Chondrocyte (in vitro differentiated cells): ENCODE measurements at places on chromosomes 7 and 10. TPM values are rescaled to one million over a fixed set of nuclear protein-coding genes. Genes with fewer than 3 reads are reported as not detected.

Gene FAM25G
- total RNA-seq = not detected in 3 replicates

Gene RET
- total RNA-seq = 0.12 to 0.18 TPM in 2 of 3 replicates, not detected in the other

Gene NAMPT
- total RNA-seq = 24.2 to 30.4 TPM (median 27.5 TPM) in 3 replicates

Gene HABP2
- total RNA-seq = not detected in 3 replicates

Gene FKBP6
- not detected in 3 replicates for total RNA-seq

Gene TWNK
- total RNA-seq = 4.8 to 6.6 TPM (median 5.4 TPM) in 3 replicates

Gene H2BK1
- not detected in 3 replicates for total RNA-seq

Gene PRSS37
- not detected in 3 replicates for total RNA-seq

DNA sequence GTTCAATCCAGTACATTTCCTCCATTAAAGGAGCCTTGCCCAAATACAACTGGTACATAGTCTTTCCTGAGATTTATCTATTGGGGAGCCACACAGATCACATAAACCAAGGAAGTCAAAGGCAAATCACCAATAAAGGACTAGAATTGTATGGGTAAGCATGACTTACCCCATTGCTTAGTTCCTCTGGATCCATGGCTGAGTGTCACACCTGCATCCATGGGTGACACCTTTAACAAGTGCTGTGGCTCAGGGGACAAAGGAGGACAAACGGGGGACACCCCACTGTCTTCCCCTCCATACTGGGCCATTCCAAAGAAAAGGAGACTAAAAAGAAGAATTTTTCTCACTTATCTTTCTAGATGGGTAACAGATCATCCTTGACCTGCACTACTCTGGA, 30.4 kb downstream of the ZNF92 start:
- H3K4me3 ChIP-seq = no peak overlapping the region
- H3K4me1 ChIP-seq = no peaks in the 10 kb centered on the region
- H3K27ac ChIP-seq = no peak overlapping the region
- H3K36me3 ChIP-seq = peaks cover 28% of the 10 kb centered on the region

DNA sequence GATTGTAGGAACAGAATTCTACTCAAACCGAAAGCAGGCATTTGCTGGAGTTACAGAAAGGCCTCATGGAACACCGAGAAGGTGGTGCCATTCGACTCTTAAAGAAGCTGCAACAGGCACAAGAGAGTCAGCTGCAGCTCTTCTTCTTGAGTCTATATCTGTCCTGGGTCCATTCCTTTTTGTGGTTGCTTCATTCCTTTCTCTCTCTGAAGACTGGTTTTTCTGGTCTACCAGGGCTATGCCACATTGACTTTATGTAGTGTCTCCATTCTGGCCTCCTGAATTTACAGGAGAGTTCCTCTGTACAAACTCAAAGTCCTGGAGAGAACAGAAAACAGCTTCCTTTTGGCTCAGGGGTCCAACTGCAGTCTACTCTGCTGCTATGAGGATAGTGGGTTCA, 132.8 kb downstream of the CFTR start:
- DNase-seq = no peak
- no peaks in the 10 kb centered on the region for H3K36me3 ChIP-seq

DNA sequence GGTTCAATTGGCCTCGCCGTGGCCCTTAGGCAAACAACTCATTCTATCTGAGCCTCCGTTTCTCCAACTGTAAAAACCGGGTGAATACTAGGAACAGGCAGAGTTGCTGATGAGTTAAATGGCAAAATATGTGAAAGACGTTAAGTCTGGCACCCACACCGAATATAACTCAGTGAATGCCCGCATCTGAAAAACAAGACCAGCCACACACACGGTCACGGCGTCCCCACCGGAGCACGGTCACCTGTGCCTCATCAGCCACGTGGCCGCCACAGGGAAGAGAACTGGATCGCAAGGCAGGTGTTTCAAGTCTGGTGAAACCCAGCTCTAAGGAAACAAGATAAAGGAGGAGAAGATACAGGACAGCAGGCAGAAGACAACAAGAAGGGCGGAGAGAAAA, 20.4 kb downstream of the PRKAG2 start:
- no peaks in the 10 kb centered on the region for H3K36me3 ChIP-seq
- H3K4me3 ChIP-seq = no peak overlapping the region
- H3K4me1 ChIP-seq = no peaks in the 10 kb centered on the region
- peaks cover 30% of the 10 kb centered on the region for H3K27me3 ChIP-seq
- peak; percentile 38 for DNase-seq
- no peak overlapping the region for H3K27ac ChIP-seq

GRCh38 chr10:116708391-116708821, 34.0 kb downstream of the HSPA12A start:
- H3K36me3 ChIP-seq = no peaks in the 10 kb centered on the region
- no peak for DNase-seq
- peaks cover 13% of the 10 kb centered on the region for H3K4me1 ChIP-seq
- H3K27ac ChIP-seq = no peak overlapping the region
- H3K27me3 ChIP-seq = no peaks in the 10 kb centered on the region
- no peak overlapping the region for H3K4me3 ChIP-seq

- peaks cover 4% of the 10 kb centered on the region for H3K36me3 ChIP-seq
- no peaks in the 10 kb centered on the region for H3K4me1 ChIP-seq
- no peak overlapping the region for H3K27ac ChIP-seq
- DNase-seq = no peak
- H3K4me3 ChIP-seq = no peak overlapping the region
- H3K27me3 ChIP-seq = no peaks in the 10 kb centered on the region
These were observed 18.0 kb downstream of the CNNM2 start for GRCh38 chr10:102935939-102936605.

DNA sequence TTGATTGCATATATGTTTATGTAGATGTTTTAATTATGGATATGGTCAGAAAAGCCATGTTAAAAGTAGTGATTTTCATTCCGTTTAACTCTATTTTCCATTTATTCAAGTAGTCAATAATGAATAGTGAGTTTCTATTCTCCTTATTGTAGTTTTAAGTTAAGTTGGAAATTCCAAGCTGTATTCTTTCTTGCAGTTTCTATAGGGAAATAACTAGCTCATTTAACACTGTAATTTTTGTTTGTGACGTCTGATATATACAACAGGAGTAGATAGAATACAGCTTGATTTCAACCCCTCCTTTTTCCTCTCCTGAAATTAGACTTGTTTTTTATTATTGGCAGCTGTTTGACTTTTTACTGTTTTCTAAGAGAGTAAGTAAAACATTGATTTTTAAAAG, 47.2 kb downstream of the SLK start:
- no peaks in the 10 kb centered on the region for H3K27me3 ChIP-seq
- H3K36me3 ChIP-seq = peaks cover 8% of the 10 kb centered on the region
- no peak for DNase-seq
- no peak overlapping the region for H3K27ac ChIP-seq
- no peak overlapping the region for H3K4me3 ChIP-seq

- DNase-seq = no peak
- no peak overlapping the region for H3K4me3 ChIP-seq
- H3K36me3 ChIP-seq = peaks cover 52% of the 10 kb centered on the region
- no peaks in the 10 kb centered on the region for H3K27me3 ChIP-seq
- peaks cover 43% of the 10 kb centered on the region for H3K4me1 ChIP-seq
These were observed 8.5 kb downstream of the CALHM2 start for GRCh38 chr10:103443475-103444185.

- no peaks in the 10 kb centered on the region for H3K27me3 ChIP-seq
- peaks cover 1% of the 10 kb centered on the region for H3K36me3 ChIP-seq
- no peak overlapping the region for H3K4me3 ChIP-seq
- H3K4me1 ChIP-seq = peaks cover 3% of the 10 kb centered on the region
- no peak for DNase-seq
These were observed 224.3 kb downstream of the PARD3 start for GRCh38 chr10:34590793-34591192.

GRCh38 chr10:77494327-77494726, 143.3 kb downstream of the KCNMA1 start:
- no peak overlapping the region for H3K27ac ChIP-seq
- no peaks in the 10 kb centered on the region for H3K27me3 ChIP-seq
- peaks cover 41% of the 10 kb centered on the region for H3K4me1 ChIP-seq
- H3K36me3 ChIP-seq = no peaks in the 10 kb centered on the region
- no peak overlapping the region for H3K4me3 ChIP-seq

GRCh38 chr7:90613088-90613498, 17.0 kb downstream of the CDK14 start:
- no peaks in the 10 kb centered on the region for H3K27me3 ChIP-seq
- H3K4me1 ChIP-seq = peaks cover 20% of the 10 kb centered on the region

DNA sequence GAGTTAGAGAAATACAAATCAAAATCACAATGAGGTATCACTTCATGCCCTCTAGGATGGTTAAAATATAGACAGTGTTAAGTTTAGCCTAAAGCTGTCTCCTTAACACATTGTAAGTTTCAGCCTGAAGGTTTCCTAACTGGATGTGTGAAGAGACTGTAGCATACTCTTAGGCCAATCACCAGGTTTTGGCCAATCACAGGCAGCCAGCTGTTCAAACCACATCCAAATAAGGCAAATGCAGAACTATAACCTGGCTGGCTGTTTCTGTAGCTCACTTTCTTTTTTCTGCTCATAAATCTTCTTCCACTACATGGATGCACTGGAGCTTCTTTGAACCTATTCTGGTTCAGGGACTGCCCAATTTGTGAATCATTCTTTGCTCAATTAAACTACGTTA, 19.7 kb downstream of the ESYT2 start:
- DNase-seq = no peak
- no peak overlapping the region for H3K27ac ChIP-seq

- no peaks in the 10 kb centered on the region for H3K27me3 ChIP-seq
- H3K4me1 ChIP-seq = no peaks in the 10 kb centered on the region
- no peak overlapping the region for H3K27ac ChIP-seq
- DNase-seq = no peak
These were observed 18.7 kb downstream of the FAM25A start for GRCh38 chr10:87038786-87039185.

- H3K4me3 ChIP-seq = no peak overlapping the region
- H3K27ac ChIP-seq = no peak overlapping the region
- H3K27me3 ChIP-seq = peaks cover 4% of the 10 kb centered on the region
- DNase-seq = no peak
- H3K36me3 ChIP-seq = no peaks in the 10 kb centered on the region
- no peaks in the 10 kb centered on the region for H3K4me1 ChIP-seq
These were observed 190.2 kb upstream of the HPS1 start for GRCh38 chr10:98636921-98637329.

- no peaks in the 10 kb centered on the region for H3K27me3 ChIP-seq
- H3K36me3 ChIP-seq = peaks cover 12% of the 10 kb centered on the region
- peaks cover 29% of the 10 kb centered on the region for H3K4me1 ChIP-seq
- H3K4me3 ChIP-seq = no peak overlapping the region
- no peak for DNase-seq
These were observed 1.9 kb upstream of the NDUFB2 start for GRCh38 chr7:140694592-140694991.

DNA sequence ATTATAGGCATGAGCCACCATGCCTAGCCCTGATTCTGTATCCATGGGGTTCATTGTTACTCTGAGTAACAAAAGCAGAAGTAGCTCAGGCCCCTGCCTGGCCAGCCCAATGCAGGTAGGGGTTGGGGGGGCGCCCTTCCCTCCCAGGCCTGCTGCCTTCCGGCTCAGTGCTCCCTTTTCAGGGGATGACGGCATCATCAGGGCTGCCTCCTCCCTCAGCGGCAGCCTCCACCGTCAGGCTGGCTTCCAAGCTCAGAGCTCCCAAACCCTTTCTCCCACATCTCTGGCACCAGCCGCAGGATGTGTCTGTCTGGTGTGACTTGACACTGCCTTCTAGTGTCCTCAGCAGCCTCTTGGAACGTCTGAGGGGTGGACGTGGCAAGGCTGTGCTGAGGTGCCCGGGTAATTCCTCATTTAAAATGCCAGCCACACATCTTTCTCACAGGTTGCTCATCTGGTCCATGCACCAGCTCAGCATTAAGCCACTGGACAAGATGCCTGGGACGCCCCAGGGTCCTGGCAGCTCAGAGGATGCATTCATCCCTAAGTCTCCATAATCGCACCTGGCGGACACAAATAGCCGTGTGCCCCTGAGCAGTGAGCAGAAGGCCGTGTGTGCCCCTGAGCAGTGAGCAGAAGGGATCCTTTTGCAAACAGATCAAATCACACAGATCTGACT, 38.2 kb downstream of the PAPOLB start:
- no peak overlapping the region for H3K4me3 ChIP-seq
- no peaks in the 10 kb centered on the region for H3K27me3 ChIP-seq
- H3K27ac ChIP-seq = no peak overlapping the region
- H3K36me3 ChIP-seq = no peaks in the 10 kb centered on the region
- H3K4me1 ChIP-seq = peaks cover 4% of the 10 kb centered on the region
- DNase-seq = no peak

DNA sequence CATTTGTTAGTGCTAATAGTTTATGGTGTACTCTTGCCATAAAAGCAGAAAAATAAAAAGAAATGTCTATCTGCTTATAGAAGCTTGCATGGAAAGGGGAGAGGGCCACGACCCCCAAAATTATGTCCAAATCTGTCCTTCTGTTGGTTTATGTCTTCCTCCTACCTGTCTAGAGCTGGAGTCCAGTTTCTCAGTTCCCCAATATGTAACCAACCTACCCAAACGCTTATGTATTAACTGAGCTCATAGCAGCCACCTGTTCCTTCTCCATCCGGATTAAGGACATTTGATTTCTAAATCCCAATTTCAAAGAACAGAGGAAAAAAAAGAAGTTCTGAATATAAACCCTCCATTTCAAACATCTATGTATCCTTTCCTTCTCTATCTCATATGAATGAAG, 30.3 kb upstream of the TPK1 start:
- H3K27ac ChIP-seq = no peak overlapping the region
- no peaks in the 10 kb centered on the region for H3K36me3 ChIP-seq
- no peak overlapping the region for H3K4me3 ChIP-seq

DNA sequence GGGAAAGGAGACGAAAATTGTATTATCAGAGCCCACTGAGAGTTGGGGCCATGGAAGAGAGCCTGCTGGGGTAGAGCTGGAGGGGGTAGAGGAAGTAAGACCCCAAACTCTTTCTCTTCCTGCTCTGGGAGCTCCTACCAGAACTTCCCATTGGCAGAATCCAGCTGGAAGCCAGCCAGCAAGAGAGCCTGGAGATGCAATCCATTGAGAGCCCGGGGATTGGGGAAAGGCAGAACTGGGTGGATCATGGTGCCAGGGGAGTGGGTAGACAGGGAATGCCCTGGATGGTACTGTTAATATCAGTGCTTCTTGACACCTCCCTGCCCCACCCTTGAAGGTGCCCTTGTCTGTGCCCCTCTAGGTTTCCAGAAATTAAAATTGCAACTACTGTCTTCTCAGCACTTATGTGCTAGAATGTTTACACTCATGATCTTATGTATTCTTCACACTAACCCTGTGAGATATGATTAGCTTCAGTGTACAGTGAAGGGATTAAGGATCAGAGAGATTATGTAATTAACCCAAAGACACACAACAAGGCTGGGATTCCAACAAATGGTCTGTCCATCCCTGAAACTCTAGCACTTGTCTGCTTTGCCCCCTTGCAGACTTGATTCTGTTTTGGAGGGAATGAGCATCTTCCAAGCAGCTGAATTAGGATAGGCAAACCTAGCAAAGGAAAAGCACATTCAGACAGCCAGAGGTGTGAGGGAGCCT, 154.1 kb downstream of the C10orf105 start:
- no peak overlapping the region for H3K4me3 ChIP-seq
- no peaks in the 10 kb centered on the region for H3K36me3 ChIP-seq
- DNase-seq = no peak
- H3K4me1 ChIP-seq = no peaks in the 10 kb centered on the region

DNA sequence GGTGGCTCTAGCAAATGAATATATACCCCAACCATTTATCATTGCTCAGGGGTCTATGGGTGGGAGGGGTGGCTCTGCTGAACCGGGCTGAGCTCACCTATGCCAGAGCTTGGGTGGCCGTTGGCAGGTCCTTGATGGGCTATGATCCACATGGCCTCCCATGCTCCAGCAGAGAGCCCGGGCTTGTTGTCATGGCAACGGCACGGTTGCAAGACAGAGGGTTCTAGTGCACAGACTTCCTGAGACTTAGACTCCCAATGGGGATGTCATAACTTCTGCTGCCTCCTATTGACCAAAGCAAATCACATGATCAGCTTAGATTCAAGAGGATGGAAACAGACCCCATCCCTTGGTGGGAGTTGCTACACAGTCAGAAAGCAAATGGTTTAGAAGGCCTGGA, 36.4 kb upstream of the CARD11 start:
- H3K27me3 ChIP-seq = no peaks in the 10 kb centered on the region
- no peaks in the 10 kb centered on the region for H3K36me3 ChIP-seq
- H3K4me1 ChIP-seq = peaks cover 9% of the 10 kb centered on the region
- no peak overlapping the region for H3K4me3 ChIP-seq
- DNase-seq = no peak
